ENCODE measurements at places on chromosomes 2 and 18.

- DNase-seq: no peak
These were observed 264.1 kb upstream of the MEIS1 start for GRCh38 chr2:66170744-66171330.

DNA sequence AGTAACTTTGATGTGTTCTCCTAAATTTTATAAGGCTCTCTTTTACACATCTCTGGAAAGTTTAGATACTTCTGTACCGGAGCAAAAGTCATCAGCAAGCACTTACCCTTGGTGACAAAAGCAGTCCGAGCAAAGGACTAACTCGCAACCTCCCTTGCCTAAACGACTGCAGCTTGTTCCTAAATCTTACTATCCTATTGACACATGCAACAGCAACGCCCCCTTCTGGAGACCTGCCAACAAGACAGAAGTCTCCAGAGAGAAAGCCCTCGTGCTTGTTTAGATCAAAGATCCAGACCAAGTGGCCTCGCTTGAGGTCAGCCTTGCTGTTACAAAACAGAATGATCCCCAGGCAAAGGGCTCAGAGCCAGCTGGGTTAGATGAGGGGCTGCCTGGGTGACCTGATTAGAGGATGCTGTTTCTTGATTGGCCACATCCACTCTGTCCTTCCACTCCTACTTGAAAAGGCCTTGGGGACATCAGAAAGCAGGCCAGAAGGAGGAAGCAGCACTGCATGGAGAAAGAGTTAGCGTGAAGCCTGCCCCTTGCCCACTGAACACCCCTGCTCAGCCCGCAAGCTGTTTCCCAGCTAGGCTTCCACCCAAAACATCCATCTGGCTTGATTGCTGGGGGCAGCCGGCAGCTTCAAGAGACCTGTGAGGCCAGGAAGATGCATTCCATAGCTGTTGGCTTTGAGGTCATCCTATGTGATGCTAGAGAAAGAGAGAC, 94.3 kb downstream of the HNRNPLL start:
- peak; percentile 79 for DNase-seq

DNA sequence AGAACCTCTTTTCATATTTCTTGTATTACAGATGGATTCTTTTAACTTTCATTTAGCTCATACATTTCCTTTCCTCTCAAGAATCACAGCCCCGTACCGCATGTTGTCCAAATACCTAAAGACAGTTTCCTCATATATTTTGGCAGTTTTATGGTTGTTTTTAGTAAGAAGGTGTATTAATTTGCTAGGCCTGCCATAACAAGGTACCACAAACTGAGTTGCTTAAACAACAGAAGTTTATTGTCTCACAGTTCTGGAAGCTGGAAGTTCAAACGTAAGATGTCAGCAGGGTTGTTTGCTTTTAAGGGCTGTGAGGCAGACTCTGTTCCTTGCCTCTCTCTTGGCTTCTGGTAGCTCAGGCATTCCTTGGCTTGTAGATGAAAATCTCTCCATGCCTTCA, 343.2 kb upstream of the TNP1 start:
- no peak for DNase-seq

DNA sequence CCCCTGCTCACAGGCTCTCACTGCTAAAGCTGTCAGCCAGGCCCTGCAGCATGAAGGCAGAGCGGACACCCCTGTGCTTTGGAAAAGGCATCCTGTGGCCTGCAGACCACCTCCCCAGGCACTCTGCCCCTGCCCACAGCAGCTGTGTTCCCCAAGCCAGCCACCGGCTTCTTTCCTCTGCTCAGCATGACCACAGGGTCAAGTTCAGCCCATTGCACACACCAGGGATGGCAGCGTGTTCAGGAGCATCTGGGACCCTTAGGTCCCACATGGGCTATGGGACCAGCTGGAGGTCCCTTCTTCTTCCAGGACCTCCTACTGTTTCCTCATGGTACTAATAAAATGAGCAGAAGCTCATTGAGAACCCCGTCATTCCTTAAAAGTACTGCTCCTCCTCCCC, 118.4 kb upstream of the ACAA2 start:
- DNase-seq: no peak
